GF-D8 (cell line): ENCODE measurements at places on chromosomes 5 and 9.
A peak's percentile ranks its signal among the peaks of the same experiment; 100 is the strongest.

- no peak for DNase-seq
Observed at GRCh38 chr9:136343121-136343883, 16.0 kb downstream of the GPSM1 start.

- no peak for DNase-seq
Observed at GRCh38 chr9:78294290-78295176, 2.4 kb upstream of the PSAT1 start.

DNA sequence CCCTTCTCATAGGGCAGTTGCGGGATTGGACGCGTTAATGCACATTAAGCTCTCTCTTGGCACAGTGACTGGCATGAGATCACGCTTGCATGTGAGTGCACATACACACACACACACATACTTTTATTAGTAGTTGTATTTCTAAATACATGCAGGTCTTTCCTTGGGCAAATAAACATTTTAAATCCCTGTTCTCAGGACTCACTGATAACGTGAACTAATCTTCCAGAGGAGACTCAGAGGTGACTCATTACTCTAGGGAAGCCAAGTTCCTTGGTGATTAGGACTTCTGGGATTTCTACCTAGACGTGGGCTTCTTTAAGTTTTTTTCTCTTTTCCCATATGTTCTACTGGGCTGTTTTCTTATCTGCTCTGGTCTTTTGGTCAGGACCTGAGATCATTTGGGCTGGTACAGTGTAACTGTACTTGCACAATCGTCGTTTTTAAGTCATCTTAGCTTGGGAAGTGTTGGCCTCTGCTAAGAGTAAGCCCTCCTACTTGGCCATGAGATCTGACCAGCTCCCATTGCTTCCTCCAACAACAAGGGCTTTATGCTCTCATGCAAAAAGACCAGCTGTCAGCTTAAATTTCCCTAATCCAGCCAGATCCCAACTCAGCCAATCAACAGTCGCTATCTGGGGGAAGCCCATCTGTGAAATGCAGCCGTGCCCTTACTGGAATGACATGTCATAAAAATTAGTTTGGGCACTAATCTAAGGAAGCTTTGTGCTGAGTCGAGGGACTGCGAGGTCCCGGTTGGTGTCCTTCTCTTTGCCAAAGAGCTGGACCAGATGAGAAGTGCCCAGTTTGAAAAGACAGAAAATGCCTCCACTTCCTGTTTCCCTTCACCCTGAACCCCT, 176.4 kb upstream of the ANKRD55 start:
- DNase-seq = no peak

- DNase-seq = no peak
Observed at GRCh38 chr5:157358871-157359270, 92.9 kb downstream of the CYFIP2 start.

DNA sequence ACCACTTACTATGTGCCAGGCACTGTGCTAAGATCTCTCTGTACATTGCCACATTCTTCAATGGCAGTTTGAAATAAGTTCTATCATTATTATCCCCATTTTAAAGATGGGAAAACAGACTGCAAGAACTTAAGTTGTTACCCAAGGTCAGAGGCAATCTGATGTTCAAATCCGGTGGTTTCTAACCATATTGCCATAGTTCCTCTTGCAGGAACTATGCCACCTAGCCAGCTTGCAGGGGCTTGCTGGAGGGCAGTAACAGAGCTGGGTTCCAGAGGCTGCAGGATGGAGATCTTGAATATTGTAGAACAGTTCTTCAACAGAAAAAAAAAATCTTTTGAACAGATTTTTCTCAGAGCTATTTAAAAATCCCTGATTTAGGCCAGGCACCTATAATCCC, 71.8 kb upstream of the TNFAIP8 start:
- no peak for DNase-seq

- peak; percentile 3 for DNase-seq
Observed at GRCh38 chr5:28468166-28468565, 1429.8 kb upstream of the CDH9 start.

- no peak for DNase-seq
Observed at GRCh38 chr5:110925398-110925797, 146.1 kb upstream of the TSLP start.

DNA sequence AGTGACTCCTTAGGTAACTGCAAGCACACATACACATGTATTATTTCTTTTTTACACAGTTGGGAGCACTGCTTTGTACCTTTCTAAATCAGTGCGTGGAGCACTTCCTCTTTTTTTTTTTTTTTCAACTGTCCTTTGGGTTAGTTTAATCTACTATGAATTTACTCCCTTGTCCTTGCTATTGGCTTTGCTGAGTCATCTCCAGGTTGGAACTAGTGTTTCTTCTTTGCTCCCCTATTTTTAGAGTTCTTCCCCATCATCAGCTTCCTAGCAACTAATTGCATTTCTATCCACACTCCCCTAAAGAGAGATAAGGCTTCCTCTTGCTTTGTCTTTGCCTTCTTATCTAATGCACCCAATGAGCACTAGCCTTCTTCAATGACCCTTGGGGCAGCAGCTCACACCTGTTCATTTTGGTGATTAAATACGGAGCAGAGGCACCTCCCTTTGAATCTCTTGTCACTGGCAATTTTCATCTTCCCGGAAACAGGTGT, 24.3 kb downstream of the S100Z start:
- DNase-seq = no peak

GRCh38 chr5:32531885-32532520, 53.4 kb upstream of the SUB1 start:
- no peak for DNase-seq

DNA sequence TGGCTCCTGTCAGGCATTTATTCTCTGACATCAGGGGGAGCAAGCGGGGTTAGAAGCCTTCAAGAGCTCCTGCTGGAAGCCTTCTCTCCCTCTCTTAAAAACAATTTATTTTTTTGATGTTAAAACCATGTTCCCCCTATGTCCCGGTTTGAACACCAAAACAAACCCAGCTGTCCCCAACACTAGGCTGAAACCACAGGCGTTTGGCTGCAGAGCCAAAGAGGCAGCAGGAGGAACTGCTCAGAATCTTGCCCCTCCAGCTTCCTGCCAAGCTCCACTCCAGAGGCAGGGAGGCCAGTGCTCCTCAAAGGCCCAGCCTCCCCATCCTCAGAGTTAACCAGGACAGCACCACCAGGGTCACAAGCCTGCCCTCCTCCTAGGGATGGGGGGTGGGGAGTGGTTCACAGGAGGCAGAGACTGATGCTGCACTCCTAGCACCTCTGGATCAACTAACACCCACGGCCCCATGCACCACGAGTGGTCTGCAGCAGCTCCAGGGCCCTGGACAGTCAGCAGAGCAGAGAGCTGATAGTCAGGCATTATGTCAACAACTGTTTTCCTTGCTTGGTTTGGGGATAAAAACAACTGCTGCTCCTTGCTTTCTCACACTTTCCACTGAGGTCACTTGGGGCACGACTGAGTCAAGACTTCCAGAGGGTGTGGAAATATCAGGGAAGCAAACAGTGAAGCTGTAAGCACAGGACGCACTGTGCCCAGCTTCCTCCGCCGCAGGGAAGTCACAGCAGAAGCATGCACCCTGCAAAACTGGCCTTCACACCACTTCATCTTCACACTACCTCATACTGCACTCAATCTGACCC, 96.5 kb upstream of the ADRA1B start:
- no peak for DNase-seq

- DNase-seq = no peak
Observed at GRCh38 chr9:98039607-98040017, 16.9 kb upstream of the NANS start.

DNA sequence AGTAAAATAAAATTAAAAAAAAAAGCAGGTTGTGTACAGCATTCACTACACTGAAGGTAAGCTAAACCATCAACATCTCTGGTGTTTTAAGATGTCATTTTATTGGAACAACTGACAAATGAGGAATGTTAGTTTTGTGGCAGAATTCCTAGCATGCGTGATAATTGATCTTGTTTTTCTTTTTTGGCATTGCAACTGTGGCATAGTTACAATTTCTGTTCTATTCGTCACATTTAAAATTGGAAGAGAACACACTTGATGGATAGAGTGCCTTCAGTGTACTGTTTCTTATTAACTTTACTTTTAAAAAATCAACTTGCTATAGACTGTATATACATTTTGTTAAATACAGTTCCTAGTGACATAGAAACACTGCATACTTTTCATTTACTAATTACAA, 43.6 kb upstream of the TNFSF15 start:
- DNase-seq = no peak

GRCh38 chr9:138102246-138103051, 224.9 kb downstream of the CACNA1B start:
- no peak for DNase-seq

GRCh38 chr5:169583424-169584220, at the start of gene SPDL1:
Gene SPDL1, plus strand, starts transcription at chr5:169583773. Its CDS starts 4,644 bp downstream, at chr5:169588417.
- peak; percentile 88 for DNase-seq

- DNase-seq = no peak
Observed at GRCh38 chr5:80064124-80064523, 29.0 kb downstream of the THBS4 start.

DNA sequence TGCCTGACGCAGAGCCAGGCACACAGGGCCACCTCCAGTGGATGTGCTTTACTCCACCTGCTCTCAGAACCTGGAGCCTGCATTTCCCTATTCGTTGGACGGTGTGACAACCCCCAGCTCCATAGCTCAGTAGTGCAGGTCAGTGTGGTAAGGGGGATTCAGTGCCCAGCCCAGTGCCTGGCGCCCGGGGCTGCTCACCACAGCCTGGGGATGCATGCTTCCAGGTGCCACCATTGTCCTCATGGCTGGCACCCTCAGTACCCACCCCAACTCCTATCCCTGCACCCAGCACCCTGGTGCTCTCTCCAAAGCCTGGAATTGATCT, 32.8 kb upstream of the ADAMTS2 start:
- no peak for DNase-seq

GRCh38 chr5:31361234-31361633, 167.7 kb downstream of the CDH6 start:
- DNase-seq = no peak

DNA sequence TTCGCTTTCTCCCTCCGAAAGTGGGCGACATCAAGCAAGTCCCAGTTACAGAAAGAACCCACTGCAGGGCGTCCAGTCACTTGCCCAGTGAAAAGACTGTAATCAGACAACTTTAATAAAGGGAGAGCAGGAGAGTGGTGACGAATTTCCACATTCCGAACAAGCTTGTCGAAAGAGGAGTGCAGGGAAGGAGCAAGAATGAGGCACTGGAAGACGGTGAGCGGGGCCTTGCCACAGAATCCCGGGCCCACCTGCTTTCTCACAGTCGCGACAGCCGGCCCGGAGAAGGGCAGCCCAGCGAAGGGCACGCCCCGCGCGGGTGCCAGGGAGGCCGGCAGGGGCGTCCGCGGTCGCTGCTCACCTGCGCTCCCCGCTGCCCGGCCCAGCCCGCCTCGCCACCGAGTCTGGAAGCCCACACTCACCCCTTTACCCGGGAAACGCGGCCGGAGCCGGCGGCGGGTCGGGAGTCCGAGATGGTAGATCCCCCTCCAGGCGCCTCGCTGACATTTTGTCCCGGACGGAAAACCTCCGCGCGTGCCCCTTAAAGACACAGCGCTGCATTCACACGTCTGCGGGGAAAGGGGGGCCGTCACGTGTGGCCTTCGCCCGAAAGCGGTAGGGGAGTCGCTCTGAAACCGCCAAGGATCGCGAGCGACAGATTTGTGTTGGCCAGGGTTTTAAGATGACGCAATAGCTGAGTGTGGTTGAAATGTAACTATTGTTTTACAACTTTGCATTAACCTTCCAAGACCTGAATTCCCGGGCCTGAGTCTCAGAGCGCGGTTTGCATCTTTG, at the start of gene ZBED3:
TSS of gene ZBED3 (minus strand) at position 597 of the 795 bp plus-strand sequence. CDS start 9,407 bp downstream, outside the sequence.
- DNase-seq = peak; percentile 41

DNA sequence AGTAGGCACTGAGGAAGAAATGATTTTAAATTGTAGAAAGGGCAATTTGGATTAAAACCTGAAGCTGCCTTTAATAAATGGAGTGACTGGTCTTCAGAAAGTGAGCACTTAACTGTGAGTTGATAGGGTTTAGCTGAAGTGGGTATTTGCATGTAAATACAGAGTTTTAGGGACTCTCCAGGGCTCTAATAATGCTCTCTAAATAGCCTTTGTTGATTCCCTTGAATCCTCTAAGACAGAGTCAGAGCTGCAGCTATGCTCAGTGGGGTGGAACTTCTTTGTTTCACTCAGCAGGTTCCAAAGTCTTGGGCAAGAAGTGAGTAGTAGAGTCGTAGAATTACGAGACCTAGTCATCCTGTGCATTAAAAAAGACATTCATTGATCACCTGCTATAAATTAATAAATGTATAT, 21.4 kb downstream of the GLRA1 start:
- no peak for DNase-seq

GRCh38 chr5:61767231-61768080, 435.4 kb downstream of the ZSWIM6 start:
- DNase-seq = no peak

- no peak for DNase-seq
Observed at GRCh38 chr9:114505187-114506081, at the start of gene WHRN. Gene WHRN, minus strand, starts transcription at chr9:114505473. Its CDS starts 672 bp downstream, at chr9:114504801.

DNA sequence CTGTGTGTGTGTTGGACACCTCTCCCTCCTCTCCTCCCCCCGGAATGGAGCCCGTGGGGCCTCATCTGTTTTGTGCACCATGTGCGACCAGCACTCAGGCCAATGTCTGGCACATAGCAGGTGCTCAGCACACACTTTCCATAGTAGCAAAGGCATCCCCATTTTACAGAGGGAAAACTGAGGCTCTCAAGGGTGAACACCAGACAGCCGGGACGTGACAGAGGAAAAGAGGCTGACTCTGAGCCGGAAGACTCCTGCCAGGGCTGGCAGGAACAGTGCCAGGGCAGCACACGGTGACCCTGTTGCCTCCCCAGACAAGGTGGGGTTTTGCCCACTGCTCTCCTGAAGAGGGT, 1.8 kb upstream of the AGPAT2 start:
- DNase-seq = no peak

- no peak for DNase-seq
Observed at GRCh38 chr9:84590706-84591105, 78.8 kb upstream of the NTRK2 start.

DNA sequence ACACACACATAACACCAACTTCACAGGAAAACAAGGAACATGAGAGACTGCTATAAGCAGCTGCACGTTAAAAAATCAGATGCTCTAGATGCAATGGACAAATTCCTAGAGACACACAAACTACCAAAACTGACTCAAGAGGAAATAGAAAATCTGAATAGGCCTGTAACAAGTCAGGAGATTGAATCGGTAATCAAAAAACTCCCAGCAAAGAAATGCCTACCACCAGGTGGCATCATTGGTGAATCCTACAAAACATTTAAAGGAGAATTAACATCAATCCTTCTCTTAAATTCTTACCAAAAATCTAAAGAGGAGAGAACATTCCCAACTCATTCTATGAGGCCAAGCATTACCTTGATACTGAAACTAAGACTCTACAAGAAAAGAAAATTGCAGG, 54.9 kb downstream of the NDST1 start:
- DNase-seq = peak; percentile 22

DNA sequence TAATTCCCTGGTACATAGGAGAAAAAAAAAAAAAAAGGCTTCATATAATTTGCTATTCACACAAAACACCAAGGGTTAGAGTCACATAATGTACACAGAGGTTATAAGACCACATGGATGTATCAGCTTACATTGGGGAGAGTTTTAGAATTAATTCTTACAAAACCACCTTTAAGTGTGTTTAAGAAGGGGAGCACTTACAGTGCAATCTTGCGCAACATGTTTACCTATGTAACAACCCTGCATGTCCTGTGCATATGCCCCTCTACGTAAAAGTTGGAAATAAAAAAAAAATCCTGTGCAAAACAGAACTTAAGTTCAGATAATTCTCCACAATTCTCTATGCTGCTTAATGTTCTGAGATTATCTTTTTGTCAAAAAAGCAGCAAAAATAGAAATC, 190.0 kb downstream of the DENND1A start:
- no peak for DNase-seq
